Amniotic epithelial cell (primary cell): ENCODE measurements at places on chromosomes 16 and 17.

- peak; percentile 82 for DNase-seq
Measured at GRCh38 chr17:41026715-41027471, at the start of gene KRTAP1-5. TSS of gene KRTAP1-5 (minus strand) at chr17:41027208. CDS start at chr17:41027155, 53 bp downstream.

DNA sequence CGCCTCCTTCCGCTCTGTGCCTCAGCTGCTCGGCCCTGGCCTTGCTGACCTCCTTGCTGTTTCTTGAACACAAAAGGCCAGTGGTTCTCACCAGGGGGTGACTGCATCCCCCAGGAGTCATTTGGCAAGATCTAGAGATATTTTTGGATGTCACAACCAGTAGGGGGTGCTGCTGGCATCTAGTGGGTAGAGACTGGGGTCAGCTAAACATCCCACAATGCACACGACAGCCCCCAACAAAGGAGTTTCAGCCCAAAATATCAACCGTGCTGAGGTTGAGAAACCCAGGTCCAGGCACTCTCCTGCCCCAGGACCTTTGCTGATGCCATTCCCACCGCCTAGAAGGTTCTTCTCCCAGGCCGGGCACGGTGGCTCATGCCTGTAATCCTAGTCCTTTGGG, 39.7 kb downstream of the ABCC6 start:
- no peak for DNase-seq

DNA sequence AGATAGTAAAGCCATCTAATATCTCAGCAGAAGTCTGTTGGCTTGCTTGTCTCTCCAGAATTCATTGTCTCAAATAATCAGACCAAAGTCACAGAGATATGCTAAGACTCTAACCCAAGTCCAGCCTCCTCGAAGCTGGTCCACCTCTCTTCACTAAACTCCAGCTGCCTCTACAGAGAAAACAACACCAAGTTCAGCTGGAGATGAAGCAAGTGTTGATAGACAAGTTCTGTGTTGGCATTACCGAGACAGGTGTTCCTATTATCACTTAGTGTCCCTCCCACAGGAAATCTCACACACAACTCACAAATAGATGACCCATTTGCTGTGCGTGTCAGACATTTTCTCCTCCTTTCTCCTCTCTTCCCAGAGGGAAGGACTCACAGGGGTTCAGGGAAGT, 164.4 kb upstream of the ANKFN1 start:
- DNase-seq, result no peak

DNA sequence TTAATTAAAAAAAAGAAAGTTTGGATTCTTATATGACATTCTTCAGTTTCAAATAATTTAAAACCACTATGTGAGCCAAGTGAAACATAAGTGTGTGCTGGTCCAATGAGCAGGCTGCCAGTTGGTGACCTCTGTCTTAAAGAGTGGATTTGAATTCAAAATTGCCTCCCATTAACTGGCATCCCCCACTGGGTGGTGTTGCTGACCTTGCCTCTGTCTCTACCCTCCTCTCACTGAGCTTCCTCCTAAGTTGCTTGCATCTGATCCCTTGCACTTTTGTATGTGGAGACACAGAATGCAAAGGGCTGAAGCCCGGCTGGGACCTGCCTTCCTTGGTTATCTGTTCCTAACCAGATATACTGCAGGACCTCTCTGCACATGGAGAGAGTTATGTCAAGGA, 160.6 kb downstream of the CYLD start:
- no peak for DNase-seq

GRCh38 chr16:84532291-84532724, 27.8 kb upstream of the MEAK7 start:
- DNase-seq, result peak; percentile 99
